CD4-positive, alpha-beta T cell treated with Interleukin-2 at 100 ng/mL for 4 hours (primary cell): ENCODE measurements at places on chromosomes 6 and 20.

DNA sequence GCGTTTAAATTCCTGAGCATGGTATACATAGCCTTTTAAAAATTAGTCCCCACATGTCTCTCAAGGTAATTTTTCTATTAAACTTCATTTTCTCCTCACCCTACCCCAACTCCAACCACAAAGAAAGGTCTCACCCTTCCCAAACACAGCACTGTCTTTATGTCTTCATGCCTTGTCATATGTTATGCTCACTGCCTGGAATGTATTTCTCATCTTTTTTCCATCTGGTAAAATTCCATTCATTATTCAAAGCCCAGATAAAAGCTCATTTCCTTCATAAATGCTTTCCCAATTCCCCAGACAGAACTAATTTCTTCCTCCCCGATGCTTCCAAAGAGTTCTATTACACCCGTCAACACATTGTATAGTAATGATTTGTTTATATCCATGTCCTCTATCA is 302.0 kb downstream of the ALDH8A1 start:
- DNase-seq = no peak

GRCh38 chr6:133523816-133524215 is 282.7 kb downstream of the EYA4 start:
- DNase-seq = no peak

GRCh38 chr6:39312912-39313525 is 1.2 kb downstream of the KCNK17 start:
- no peak for DNase-seq

DNA sequence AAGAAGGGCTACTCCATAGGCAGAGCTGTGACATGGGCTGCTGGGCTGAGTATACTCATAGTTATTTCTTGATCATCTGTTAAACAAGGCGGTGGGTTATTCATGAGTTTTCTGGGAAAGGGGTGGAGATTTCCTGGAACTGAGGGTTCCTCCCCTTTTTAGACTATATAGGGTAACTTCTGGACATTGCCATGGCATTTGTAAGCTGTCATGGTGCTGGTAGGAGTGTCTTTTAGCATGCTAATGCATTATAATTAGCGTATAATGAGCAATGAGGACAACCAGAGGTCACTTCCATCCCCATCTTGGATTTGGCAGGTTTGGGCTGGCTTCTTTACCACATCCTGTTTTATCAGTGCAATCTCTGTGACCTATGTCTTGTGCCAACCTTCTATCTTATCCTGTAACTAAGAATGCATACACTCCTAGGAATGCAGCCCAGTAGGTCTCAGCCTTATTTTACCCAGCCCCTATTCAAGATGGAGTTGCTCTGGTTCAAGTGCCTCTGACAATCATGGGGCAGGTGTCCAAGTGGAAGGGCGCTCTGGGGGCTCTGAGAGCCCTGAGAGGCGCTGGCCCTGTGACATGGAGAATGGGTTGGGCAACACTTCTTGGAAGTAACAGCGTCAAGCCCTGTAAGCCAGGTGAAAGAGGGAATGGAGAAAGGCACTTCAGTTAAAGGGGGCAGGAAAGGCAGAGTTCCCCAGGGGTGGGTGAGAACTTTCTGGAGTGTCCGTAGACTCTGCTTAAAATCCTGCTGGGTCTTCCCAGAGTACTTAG is 354.2 kb upstream of the SULF2 start:
- DNase-seq = no peak

GRCh38 chr6:160190973-160191372 is 67.6 kb downstream of the SLC22A2 start:
- DNase-seq = no peak

- no peak for DNase-seq
These were observed at the start of gene RIPPLY2 for GRCh38 chr6:83853178-83854000. RIPPLY2 (plus strand) TSS chr6:83853360; CDS start chr6:83853417, 57 bp downstream.

DNA sequence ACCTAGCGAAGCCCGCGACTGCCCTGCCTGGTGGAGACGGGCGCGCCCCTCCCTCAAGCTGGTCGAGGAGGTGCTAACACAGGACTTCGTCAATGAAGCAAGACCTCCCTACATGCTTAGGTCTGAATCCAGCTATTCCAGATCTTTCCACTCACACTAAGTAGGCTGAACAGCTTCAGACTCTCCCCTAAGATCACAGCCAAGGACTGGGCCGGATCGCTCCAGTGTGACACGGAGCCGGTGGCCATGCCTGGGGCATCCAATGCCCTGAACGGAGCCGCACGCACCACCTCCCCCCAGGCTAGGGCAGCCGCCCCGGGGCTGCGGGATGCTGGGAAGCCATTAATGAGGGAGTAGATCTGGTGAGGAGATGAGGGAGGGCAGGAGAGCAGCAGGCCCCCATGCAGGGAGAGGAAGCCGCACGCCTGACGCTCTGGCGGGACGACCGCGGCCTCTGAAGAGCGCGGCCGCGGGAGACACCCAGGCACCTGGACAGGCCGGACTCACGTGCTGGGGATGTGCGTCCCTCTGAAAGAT is 200.0 kb downstream of the WDR27 start:
- no peak for DNase-seq

DNA sequence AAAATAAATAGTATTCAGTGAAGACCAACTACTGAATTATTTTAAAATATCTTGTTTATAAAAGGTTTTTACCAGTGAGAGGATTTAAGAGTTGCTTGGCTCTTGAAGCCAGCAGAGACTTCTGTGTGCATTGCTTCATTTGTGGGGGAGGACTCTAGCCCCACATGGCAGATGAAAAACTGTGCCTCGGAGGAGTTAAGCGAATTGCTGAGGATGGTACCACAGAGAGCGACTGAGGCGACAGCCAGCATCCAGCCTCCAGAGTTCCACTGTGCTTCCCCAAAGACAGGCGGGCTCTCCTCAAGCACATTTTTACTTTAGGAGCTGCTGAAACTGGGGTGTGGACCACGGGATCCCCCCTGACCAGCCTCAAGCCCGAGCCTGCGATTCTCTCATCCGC is 80.7 kb downstream of the THBS2 start:
- no peak for DNase-seq

GRCh38 chr20:2137552-2138201 is 36.0 kb downstream of the STK35 start:
- DNase-seq = no peak

DNA sequence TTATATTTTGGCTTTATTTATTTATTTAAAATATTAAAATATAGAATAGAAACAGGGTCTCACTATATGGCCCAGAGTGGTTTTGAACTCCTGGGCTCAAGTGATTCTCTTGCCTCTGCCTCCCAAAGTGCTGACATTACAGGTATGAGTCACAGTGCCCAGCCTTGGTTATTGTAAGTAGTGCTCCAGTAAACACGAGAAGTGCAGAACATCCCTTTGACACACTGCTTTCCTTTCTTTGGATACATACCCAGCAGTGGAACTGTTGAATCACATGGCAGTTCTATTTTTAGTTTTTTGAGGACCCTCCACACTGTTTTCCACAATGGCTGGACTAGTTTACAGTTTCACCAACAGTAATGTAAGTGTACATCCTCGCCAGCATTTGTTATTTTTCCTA is 203.9 kb downstream of the PHF3 start:
- no peak for DNase-seq

- no peak for DNase-seq
These were observed 19.7 kb upstream of the UST start for GRCh38 chr6:148727104-148727503.

GRCh38 chr6:44575644-44576043 is 188.1 kb downstream of the CDC5L start:
- no peak for DNase-seq

DNA sequence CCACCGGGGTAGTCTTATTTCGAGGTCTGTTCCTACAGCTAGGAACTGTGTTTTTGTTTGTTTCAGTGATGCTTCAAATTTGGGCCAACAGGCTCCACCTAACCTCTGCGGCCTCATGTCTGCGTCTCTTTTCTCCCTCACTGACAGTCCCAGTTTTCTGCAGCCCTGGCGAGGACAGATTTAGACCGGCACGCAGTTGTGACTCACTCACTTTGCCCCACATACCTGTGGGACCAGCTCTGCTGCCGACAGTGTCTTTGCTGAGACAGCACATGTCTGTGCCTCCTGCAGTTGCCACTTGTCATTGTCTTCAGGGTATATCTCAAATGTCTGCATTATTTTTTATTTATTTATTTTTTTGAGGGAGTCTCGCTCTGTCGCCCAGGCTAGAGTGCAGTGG is 29.2 kb downstream of the OSBPL2 start:
- DNase-seq = no peak

- no peak for DNase-seq
These were observed 615.3 kb downstream of the TFAP2A start for GRCh38 chr6:9799582-9799981.

GRCh38 chr6:85580118-85580877 is 13.4 kb downstream of the SNX14 start:
- no peak for DNase-seq

DNA sequence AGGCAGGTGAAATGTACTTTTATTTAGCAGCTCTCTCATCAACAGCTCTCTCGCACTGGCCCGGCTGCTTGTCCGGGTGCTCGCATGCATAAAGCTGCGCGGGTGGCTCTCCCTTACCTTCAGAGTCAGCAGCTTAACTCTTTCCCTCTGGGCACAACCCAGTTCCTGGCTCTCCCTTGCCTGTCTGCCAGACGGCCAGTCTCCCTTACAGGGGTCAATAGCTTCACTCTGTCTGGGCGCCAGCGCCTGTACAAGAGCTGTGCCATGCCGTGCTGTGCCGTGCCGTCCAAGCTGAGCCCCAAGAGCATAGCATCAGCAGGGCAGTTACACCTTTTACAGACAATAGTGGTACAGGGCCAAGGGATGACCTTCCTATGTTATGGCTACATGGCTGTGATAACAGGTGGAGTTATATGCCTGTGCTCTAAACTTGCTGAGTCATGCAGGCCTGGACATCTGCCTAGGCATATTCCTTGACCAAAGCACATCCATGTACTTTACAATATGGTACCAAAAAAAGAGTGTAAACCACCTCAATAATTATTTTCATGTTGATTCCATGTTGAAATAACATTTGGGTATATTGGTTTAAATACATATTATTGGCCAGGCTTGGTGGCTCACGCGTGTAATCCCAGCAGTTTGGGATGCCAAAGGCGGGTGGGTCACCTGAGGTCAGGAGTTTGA is 47.9 kb downstream of the BLTP3A start:
- DNase-seq = no peak

GRCh38 chr6:151992091-151992490 is 184.6 kb downstream of the ESR1 start:
- no peak for DNase-seq

DNA sequence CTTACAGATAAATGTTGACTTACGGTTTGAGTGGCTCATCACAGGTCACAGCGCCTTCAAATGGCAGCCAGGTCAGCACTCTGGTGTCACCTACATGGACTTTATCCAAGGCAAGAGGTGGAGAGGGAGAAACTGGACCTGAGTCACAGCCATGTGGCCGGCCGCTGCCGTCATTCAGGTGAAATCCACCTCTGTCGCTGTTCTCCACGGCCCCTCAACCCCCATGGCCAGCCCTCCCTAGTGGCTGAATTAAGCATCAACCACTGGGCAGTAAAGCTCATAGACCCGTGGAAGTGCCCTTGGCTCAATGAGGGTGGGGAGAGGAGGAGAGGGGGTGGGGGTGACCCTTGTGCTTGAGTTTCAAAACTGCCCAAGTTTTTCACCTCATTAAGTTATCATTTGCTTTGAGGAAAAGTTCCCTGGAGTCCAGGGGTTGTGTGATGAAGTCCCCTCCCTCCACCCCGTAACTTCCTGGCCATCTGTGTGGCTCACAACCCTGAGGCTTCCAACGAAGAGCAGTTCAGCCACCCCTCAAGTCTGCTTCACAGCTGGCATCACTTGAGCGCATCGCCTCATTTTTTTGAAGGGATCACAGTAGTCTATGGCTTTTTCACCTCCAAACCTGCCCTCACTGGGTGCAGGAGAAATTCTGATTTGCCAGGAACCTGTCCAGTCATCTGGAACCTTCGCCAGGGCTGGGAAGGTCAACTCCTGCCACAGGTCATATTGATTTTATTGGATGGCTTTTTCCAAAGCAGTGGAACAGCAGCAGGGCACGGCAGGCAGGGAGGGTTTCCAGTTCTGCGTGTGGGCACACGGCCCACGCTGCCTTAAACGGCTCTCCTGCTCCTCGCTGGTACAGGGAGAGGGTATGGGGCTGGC is 43.5 kb upstream of the APCDD1L start:
- no peak for DNase-seq

- no peak for DNase-seq
These were observed 101.1 kb downstream of the LY86 start for GRCh38 chr6:6689400-6690143.

GRCh38 chr20:2133318-2134183 is 31.9 kb downstream of the STK35 start:
- no peak for DNase-seq

DNA sequence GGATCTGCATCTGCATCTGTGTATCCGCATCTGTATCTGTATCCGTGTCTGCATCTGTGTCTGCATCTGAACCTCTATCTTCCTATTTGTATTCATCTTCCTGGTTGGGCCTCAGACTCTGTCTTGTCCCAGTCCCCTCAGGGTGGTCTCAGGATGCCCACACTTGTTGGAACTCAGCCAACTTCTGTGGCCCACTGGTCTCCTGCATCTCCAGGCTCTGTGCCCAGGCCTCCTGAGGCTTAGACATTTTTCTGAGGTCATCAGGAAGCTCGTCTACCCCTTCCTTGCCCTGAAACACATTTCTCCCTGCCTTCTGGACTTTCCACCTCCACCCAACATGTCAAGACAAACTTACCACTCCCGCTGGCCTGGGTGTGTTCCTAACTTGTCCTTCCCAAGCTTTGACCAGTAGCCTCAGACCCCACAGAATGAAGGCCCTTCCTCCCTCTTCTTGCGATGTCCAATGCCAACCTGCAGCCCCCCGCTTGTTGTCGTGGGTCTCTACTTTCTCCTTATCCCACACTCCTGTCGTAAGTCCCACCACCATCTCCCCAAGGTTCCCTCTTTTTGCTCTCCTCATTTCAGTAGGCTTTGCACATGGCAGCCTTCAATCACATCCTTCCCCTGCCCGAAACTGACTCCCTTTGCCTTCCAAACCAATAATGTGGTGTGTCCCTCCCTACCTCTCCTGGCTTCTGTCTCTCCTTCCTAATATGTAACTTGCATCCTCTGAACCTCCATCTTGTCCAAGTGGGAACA is 176.5 kb downstream of the DLL1 start:
- no peak for DNase-seq

DNA sequence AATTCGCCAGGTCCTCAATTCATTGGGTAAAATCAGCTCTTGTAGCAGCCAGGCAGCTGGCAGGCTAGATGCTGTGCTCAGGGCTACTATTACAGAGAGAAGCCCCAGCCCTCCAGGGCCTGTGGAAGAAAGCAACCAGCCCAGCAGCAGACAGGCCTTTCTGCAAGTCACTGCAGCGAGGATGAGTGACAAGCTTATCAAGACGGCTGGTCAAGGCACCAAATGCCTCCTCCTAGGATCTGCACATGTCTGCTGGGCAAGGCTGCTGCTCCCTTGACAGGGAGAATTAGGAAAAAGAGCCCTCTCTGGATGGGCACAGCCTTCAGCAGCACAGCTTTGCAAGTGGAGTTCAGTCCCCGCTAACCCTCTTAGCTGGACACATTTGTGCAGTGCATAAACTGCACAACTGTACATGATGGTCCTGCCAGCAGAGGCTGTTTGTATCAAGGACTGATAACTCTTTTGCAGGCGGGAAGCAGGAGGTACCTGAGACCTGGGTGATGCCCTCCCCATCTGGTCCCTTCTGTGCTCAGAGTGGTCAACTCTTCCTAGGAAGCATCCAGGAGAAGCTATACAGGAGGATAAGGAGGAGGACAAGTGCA is 89.9 kb downstream of the CDC5L start:
- DNase-seq = no peak
